ENCODE measurements at places on chromosomes 16 and 17. TPM values are rescaled to one million over a fixed set of nuclear protein-coding genes. Genes with fewer than 3 reads are reported as not detected.

DNA sequence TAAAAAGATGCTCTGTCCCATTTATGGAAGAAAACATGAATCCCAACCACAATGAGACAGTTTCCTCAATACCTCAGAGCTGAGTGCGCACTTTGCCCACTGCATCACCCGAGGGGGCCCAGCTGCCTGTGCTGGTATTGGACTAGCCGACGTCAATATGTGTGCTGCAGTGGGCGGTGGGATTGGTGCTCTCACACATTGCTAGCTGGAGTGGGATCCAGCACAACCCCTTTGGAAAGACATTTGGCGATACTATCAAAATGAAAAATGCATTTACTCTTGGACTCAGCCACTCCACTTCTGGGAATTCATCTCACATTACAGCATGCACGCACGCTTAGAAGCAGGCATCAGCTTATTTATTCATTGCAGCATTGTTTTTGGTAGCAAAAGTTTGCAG is 289.2 kb upstream of the FOXF1 start:
- DNase-seq: no peak

- DNase-seq: no peak
Observed at GRCh38 chr16:49866595-49867071, 10.7 kb upstream of the ZNF423 start.

- peak; percentile 95 for DNase-seq
Observed at GRCh38 chr17:42329025-42329976, 41.0 kb downstream of the STAT5A start.

Gene STH
- total RNA-seq: not detected

Gene TBC1D3K
- total RNA-seq: not detected

- no peak for DNase-seq
Observed at GRCh38 chr17:12637745-12638651, 27.7 kb upstream of the MYOCD start.

Gene SLC13A5
- not detected for total RNA-seq

DNA sequence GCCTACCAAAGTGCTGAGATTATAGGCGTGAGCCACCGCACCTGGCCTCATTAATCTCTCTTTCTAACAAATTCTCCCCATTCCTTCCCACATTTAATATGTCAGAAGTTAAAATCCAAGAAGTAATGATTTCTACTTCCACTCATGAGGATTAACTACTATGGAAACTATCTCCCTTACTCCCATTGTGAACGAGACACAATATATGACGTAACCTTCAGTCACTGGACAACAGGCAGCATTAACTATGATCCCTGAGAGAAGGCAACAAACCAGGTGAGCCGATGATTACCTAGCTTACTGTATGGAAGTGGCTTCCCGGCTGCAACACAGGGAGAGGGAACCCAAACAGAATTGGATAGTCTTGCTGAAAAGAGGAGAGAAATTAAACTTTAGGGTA is 20.0 kb downstream of the GLG1 start:
- DNase-seq: peak; percentile 56

DNA sequence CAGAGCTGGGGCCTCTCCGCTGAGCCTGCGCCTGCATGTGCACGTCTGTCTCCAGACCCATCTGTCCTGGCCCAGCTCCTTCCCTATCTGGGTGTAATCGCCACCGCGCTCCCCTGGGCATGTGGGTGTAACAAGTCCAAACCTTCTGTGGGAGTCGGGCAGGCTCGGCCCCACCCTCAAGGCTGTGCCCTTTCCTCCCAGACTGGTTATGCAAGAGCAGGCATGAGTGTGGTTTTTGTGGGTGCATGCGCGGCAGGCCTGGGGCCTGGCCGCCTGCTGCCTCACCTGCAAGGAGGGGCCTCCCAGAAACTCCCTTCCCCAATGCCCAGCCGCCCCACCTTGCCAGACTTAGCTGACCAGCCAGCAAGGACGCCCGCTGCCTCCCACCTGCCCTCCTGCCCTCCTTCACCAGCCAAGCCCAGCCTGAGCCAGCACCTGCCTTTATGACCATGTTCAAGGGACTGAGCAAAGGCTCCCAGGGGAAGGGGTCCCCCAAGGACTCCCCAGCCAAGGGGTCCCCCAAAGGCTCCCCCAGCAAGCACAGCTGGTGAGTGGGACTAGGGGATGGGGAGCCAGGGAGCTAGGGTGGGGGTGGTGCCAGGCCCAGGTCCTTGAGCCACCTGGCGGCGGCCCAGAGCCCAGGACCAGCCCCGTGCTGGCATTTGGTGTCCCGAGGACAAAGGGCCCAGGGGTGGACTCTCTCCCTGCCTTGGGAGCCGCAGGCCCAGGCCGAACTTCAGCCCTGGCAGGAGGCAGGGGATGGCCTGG is at the start of gene EVPLL:
EVPLL (plus strand) TSS at position 342 of the 768 bp plus-strand sequence. CDS start 3,160 bp downstream, outside the sequence.
- peak; percentile 72 for DNase-seq

Gene SCIMP
- not detected for total RNA-seq

Gene RPRML
- not detected for total RNA-seq

DNA sequence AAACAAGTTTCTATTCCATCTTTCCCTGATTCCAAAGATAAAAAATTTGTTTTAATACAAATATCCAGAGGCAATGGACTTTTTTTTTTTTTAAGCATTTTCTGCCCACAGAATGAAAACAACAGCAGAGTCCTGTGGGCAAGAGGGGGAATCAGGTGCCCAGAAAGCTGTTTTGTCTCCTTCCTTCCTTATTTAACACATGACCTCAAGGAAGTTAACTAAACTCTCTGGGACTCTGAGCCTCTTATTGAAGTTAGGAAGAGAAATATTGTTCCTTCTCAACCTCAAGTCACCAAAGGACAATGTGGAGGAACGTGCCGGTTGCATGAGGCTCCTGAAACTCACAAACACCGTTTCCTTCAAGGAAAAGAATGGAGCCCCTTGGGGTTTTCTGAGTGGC is 34.9 kb downstream of the LITAF start:
- no peak for DNase-seq

Gene TEX14
- total RNA-seq: not detected

DNA sequence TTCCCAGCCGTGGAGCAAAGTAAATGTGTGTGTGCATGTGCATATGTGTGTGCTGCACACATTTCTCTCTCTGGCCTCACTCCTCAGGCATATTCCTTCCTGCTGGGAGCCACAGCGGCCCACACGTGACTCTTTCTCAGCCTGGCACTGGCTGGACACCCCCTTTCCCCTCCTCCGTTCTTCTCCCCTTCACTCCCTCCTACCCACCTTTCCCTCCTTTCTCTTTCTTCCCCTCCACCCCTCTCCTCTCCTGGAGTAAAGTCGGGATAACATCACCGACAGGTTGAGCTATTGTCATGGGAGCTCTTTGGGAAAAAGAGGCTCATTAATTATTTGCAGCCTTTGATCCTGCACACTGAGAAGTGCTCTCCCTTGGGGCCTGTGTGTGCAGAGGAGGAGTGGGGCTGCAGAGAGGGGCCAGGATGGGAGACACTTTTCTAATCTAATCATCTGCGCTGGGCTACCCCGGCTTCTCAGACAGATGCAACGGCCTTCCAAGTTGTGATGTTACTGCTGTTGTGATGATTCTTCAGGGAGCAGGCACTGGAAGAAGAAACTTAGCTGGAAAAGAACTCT is 126.3 kb upstream of the HSBP1 start:
- no peak for DNase-seq

- DNase-seq: no peak
Observed at GRCh38 chr16:82874271-82874670, 247.5 kb downstream of the CDH13 start.

Gene CD300LB
- total RNA-seq: not detected

Gene MRM3
- 17.2 TPM for total RNA-seq

Gene TIMP2
- 42.1 TPM for total RNA-seq

DNA sequence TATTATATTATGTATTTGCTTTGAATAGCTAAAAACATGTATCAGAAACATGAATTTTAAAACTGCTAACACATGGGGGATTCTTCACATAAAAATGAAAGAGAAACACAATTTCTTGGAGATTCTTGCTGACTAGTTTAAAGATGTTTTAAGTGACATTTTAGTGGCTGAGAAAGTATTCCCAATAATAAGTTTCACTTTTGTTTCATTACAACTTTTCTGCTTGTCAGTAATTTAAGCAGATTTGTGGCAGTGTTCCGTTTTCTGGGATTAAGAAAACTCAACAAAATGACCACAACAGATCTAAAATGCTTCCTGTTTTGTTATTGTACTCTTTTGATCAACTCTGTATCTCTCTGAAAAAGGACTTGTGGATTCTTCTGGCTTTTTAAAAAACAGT is 75.9 kb downstream of the NLK start:
- no peak for DNase-seq

DNA sequence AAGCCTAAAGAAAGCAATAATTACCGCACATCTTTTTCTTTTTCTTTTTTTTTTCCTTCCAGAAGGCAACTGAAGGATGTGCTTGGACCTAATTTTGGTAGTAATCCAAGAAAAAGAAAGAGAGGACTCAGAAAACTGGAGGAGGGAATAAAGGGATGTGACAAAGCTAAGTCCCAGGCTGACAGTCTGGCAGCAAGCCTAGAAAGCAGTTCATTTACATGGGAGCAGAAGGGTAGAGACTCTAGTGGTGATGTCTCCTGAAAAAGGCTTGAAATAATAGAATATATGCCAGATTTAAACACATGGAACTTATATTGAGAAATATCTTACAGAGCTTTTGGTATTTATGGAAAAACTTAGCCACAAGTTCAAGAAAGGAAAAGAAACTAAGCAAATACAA is 101.0 kb upstream of the SHISA6 start:
- no peak for DNase-seq

Gene CLDN7
- 306 TPM for total RNA-seq

Gene C17orf58
- 8.5 TPM for total RNA-seq

Gene PAGR1
- total RNA-seq: 19.6 TPM

GRCh38 chr17:20010099-20010863 is 1.1 kb downstream of the SPECC1 start:
- DNase-seq: peak; percentile 44

- no peak for DNase-seq
Observed at GRCh38 chr16:17328932-17329331, 141.8 kb downstream of the XYLT1 start.

- DNase-seq: no peak
Observed at GRCh38 chr16:79151-80054, 1.4 kb downstream of the MPG start.

Gene KRT33A
- not detected for total RNA-seq

Gene RAB37
- 0.20 TPM for total RNA-seq

Gene HOXB6
- total RNA-seq: 56.2 TPM

GRCh38 chr16:6232056-6232455 is 1100.6 kb upstream of the RBFOX1 start:
- DNase-seq: no peak

Gene CDC42EP4
- total RNA-seq: 26.9 TPM

Gene WNK4
- total RNA-seq: 9.7 TPM

Gene DNAAF8
- 1.7 TPM for total RNA-seq

Gene SLC7A6OS
- total RNA-seq: 12.1 TPM

Gene ZNF629
- 22.1 TPM for total RNA-seq

DNA sequence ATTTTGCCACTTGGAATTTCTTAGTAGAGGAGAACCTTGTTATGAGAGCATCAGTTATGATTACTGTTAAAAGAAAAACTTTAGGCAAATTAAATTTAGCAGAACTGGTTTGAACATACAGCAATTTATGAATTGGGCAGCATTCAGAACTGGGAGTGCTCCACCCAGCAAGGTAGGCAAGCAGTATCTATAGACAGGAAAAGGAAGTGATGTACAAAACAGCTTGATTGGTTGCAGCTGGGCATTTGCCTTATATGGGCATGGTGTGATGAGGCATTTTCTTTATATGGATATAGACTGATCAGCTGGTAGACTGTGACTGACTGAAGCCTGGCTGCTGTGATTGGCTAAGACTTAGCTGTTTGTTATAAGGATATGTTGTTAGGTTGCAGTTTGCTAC is 17.6 kb upstream of the CYLD start:
- DNase-seq: no peak

GRCh38 chr16:69440250-69440649 is 15.8 kb downstream of the CYB5B start:
- no peak for DNase-seq

DNA sequence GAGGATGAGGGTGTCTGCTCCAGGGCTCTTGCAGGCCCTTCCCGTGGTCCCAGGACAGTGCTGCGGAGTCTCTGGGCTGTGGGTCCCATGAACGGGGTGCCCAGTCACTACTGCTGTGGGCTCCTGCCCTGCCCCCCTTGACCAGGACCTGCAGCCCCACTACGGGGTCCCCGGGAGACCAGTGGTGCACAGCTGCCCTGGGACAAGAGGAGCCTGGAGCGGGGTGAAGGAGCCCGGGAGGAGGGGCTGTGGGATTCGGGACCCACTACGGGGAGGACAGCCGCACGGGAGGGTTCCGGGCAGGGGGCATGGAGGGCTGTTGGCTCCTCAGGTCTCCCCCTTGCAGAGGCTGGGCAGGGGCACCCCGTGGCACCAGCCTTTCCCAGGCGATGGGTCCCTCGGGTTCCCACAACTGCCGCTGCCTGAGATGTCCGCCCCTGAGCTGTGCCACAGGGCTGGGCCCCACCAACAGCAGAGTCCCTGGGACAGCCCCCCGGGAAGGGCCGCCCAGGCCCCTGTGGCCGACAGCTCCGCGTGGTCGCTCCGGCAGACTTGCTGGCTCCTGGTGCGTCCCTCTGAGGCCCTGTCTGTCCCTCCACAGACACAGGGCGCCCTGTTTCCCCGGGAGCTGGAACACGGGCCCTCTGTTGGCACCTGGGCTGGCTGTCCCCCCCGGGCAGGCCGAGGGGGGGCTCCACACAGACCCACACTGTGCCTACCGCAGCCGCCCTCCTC is 52.1 kb upstream of the GNG13 start:
- DNase-seq: no peak

DNA sequence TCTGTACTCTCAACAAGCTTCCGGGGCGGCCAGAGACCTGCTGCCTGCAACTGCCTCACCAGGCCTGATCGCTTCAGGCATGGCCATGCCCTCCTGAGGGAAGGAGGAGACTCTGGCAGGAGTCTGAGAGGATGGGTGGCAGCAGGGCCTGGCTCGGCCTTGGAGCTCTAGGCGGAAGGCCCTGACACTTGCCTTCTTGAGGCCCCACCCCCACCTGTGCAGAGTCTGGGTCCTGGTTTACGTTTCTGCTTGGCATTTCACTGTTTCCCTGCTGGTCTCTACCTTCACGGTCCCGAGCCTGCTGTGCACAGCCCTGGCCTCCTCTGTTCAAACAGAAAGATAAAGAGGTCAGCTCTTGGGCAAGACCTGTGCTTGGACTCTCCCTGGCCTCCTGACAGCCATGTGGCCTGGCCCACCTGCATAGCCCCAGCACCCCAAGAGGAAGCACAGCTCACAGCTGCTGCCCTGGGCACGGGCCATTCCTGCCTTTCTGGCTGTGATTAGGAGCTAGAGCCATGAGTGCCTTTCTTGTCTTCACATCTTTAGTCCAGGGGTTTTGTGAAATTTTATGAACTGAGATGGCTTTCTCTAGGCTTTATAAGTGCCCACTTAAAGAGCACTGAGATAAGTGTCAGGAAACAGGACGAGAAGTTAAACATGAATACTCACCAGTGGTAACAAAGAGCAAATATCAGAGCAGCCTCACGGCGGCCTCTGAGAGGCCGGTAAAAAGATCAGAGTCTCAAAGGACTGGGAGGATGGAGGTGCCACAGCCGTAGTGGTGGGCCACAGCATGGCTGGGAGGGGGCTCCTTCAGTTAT is 25.6 kb upstream of the MTSS2 start:
- no peak for DNase-seq

Data from renal cortical epithelial cell (primary cell).